ENCODE measurements at places on chromosomes 4 and X.

DNA sequence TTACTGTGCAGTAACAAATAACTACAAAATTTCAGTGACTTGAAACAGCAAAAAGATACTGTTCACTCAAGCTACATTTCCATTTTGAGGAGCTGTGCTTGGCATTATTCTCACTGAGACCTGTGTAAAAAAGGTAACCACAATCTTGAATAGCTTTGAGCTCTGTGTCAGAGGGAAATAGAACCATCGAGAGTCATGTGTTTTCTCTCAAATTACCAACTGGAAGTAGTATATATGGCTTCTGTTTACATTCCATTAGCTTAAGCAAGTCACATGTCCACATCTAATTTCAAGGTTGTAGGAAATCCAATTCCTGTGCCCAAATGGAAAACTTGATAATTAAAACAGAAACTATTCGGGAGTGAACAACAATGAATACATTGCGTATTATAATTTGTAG is 82.9 kb upstream of the BANK1 start:
- DNase-seq: no peak

GRCh38 chrX:340641-341423 is 22.2 kb upstream of the GTPBP6 start:
- no peak for DNase-seq

GRCh38 chrX:43962636-43963035 is 10.6 kb downstream of the NDP start:
- no peak for DNase-seq

- no peak for DNase-seq
These were observed 46.0 kb upstream of the TMPRSS11F start for GRCh38 chr4:68175562-68176155.

- DNase-seq: no peak
These were observed 14.1 kb downstream of the NOP14 start for GRCh38 chr4:2948895-2949781.

- DNase-seq: no peak
These were observed 4.3 kb downstream of the STIM2 start for GRCh38 chr4:26864899-26865298.

DNA sequence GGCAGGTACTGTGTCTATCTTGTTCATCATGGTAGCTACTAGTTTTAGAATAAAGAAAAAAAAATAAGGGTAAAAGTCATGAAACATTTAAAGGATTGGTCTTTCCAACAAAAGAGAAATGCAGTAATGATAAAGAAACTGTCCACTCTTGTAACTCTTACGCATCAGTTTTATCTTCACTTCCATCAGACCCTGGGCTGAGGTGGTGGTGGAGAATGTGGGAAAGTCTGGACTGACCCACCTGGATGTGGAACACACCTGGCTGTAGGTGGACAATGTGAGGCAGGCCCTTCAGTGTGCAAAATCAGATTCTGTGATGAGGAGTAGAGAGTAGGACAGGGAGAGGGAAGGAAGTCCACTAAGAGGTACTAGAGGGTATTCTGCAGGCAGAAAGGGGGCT is 128.6 kb downstream of the RASL11B start:
- DNase-seq: no peak

GRCh38 chrX:28595346-28595745 is 8.1 kb downstream of the IL1RAPL1 start:
- DNase-seq: no peak

DNA sequence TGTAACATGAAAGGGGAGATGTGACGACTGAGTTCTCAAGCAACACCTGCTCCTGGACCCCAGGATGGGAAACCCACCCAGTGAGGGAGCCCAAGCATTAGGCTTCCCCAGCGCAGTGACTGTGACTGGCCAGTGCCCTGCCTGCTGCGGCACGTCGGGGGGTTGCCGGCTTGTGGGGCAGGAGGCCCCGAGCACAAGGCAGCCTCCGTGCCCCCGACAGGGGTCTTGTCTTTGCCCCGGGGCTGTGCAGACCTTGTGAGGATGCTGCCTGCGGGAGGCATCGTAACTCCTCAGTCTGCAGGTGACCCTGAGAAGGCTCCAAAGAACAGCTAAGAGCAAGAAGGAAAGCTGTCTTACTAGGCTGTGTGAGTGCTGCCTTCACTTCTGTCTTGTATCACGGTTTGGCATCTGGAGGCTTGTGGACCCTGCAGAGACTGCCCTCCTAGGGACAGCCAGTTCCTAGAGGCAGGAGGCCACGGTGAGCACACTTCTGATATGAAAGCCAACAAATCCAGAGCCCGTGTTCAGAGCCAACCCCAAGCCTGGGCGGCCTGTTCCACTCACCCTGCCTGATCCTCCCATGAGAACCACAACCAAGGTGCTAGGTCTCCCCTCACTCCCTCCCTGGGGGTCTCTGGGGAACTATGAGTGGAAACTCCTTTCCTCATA is 47.7 kb downstream of the FGFRL1 start:
- DNase-seq: no peak

DNA sequence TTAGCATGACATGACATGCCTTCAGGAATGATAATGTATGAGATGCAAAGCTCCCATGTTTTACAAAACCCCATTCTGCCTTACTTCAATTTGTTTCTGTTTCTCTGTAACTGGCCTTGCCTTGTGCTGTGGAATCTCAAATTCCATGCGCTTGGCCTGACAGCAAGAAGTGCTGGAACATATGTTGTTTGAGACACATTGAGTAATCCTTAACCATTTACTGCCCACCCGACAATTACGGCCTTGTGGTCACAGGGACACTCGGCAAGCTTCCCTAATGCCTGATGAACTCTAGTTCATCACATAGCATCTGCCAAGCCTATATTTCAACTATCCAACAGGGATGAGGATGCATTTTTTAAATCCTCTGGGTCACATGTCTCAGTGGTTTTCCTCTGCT is 226.4 kb upstream of the CASK start:
- no peak for DNase-seq

GRCh38 chr4:124060261-124060918 is 652.1 kb downstream of the ANKRD50 start:
- DNase-seq: no peak

DNA sequence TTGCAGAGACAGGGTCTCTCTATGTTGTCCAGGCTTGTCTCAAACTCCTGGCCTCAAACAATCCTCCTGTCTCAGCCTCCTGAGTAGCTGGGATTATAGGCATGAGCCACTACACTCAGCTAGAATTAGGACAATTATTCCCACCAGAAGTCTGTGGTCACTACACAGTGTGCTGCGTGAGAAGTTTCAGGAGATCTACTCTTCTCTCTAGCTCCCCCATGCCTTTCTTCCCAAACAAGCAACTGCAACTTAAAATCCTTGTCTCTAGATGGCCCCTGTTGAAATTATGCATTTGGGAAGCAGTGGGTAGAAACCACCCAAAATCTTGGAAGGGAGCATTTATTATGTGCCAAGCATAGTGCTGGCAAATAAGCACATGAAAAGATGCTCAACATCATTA is 21.1 kb upstream of the MAP7D3 start:
- DNase-seq: no peak

GRCh38 chrX:96538104-96538725 is 146.4 kb upstream of the DIAPH2 start:
- no peak for DNase-seq

- DNase-seq: peak; percentile 49
These were observed 20.5 kb downstream of the SLC25A5 start for GRCh38 chrX:119488749-119489148.

- DNase-seq: no peak
These were observed 289.2 kb downstream of the NR3C2 start for GRCh38 chr4:148152868-148153625.

DNA sequence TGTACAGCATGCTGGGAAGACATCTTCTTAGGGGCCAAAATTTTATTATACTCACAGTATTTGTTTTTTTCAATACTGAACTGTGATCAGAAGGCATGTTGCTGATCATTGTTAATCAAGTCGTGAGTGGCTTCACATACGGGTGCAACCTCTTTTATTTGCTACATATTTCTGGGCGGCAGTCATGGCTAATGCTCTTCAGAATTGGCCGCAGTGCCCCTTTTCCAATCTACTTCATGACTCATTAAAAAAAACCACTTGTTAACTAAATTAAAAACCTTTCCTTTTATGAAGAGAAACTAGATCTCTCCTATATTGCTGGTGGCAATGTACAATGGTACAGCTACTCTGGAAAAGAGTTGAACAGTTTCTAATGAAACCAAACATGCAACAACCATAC is 101.5 kb upstream of the C1GALT1C1 start:
- DNase-seq: no peak

DNA sequence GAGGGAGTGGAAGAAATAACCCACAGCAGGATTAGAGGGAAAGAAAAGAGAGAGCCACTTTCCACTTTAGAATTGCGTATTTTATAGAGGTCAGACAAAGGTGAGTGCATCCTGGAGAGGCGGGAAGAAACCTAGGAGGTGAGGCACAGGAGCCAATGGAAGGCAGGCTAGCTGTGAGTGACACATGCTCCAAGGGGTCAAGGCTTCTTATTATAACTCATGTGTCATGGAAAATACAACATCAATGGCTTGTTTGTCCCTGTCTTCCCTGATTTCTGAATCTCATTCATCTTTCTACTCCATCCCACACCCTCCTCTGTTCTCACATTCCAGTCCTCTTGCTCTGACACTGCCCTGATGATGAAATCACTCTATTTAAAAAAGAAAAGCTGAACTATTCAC is 14.4 kb downstream of the ANXA3 start:
- no peak for DNase-seq

GRCh38 chr4:107213880-107214279 is 177.8 kb upstream of the DKK2 start:
- DNase-seq: no peak

DNA sequence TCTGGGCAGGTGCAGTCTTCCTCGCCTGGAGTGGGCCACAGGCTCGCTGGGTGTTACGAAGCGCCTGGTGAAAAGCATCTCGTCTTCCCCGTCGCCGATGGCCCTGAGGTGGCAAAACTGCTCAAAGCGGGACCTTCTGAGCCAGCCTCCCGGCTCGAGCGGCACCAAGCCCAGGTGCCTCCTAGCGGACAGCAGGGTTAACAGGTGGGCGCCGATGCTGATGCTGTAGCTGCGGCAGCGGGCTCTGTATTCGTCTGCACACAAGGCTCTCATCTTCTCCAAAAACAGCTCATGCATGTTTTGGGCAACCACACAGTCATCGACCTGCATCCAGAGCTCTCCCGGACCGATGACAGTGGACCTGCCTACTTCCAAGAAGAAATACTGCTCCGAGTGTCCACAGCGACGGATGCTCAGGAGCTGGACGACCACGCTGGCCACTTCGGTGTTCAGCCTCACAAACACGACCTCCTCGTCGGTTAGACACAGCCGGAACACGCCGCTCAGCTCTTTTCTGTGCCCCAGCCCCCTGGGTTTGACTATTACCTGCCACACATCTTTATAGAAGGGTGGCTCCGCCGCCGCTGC is 1.2 kb downstream of the IRS4 start:
- DNase-seq: no peak

GRCh38 chrX:107842715-107843400 is 17.2 kb downstream of the MID2 start:
- no peak for DNase-seq
